ENCODE measurements at places on chromosomes 11 and 22.

DNA sequence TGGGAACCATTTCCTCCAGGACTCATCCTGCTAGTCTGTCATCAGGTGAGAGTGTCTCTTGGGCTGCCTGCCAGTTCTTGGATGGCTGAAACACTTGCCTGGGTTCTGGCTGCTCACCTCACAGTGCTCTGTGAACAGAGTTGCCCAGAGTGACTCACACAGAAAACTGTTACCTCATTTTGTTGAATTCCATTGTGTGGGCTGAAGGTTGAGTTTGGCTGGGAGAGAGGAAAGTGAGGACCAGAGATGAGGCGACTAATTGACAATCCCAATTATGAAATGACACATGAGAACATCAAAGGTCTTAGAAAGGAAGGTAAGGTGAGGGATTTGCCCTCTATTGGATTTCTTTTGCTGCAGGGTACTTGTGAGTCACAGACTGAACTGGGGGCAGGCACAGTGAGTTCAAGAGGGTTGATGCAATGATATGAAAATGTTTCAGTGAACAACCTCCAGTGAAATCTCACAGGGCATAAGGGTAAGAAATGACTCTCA lies 20.2 kb upstream of the CALCB start:
- no peak for DNase-seq

DNA sequence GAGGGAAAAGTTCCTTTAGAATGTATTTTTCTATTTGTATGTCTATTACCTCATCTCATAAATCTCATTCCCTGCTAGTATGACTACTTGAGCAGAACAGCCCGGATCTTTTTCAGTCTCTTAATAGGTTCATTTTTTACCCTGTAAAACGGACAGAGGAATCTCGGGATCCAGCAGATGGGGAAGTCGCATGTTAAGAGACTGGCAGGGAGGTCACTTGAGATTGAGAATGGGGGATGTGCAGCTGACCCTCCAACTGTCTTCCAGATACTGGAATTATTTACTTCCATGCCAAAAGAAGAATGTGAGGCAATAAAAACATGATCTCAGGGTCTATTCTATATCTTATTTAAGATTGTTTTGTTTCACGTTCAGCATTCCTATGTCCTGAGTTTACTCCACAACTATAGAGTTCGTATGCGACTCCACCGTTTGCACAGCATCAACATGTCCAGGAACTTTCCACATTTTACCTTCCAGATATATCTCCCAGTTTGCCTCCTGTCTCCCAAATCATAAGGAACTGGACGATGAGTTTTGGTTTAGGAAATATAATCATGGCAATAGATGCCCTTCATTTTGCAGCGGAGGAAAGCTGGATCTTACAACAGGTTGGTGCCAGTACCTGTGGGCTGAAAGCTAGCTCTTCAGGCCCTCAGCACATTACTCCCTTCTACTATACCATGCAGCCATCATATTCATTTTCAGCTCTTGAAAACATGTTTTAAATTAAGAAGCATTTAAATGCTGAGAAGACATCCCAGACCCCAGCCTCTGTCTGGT lies 181.5 kb downstream of the MAML2 start:
- no peak for DNase-seq

GRCh38 chr22:36445158-36445668 lies 36.2 kb downstream of the TXN2 start:
- no peak for DNase-seq

GRCh38 chr11:2809854-2810253 lies 75.7 kb downstream of the CDKN1C start:
- no peak for DNase-seq

GRCh38 chr11:33701302-33702230 lies 940 bp upstream of the C11orf91 start:
- DNase-seq: no peak

GRCh38 chr11:128933481-128934178 lies 9.0 kb downstream of the TP53AIP1 start:
- DNase-seq: no peak

GRCh38 chr22:39270280-39270679 lies 25.5 kb upstream of the PDGFB start:
- DNase-seq: no peak

- no peak for DNase-seq
Measured at GRCh38 chr11:116636341-116636929, 136.4 kb downstream of the BUD13 start.

GRCh38 chr22:23537416-23537815 lies 42.7 kb downstream of the IGLL1 start:
- DNase-seq: no peak

- peak; percentile 84 for DNase-seq
Measured at GRCh38 chr11:61129639-61130523, 27.6 kb downstream of the CD5 start.

- DNase-seq: no peak
Measured at GRCh38 chr11:111911563-111912401, at the start of gene CRYAB. TSS of gene CRYAB (minus strand) at chr11:111911770. CDS start at chr11:111911724, 46 bp downstream.

DNA sequence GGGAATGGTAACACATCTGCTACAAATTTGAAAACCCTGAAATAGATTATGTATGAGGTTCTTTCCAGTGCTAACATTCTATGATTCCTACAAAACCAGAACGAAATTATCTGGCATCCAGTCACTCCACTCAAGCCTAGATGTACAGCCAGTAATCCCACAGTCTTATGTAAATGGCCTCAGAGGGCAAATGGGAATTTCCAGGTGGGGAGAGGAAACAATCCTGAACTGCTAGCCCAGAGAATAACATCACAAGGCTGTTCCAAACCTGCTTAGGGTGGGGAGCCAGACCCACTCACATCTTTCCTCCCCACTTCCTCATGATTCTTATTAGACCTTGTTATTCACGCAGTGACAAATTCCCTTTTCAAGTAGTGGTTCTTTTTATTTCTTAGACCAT lies 3.5 kb downstream of the FIBIN start:
- no peak for DNase-seq

- no peak for DNase-seq
Measured at GRCh38 chr11:32561835-32562234, 21.8 kb upstream of the EIF3M start.

DNA sequence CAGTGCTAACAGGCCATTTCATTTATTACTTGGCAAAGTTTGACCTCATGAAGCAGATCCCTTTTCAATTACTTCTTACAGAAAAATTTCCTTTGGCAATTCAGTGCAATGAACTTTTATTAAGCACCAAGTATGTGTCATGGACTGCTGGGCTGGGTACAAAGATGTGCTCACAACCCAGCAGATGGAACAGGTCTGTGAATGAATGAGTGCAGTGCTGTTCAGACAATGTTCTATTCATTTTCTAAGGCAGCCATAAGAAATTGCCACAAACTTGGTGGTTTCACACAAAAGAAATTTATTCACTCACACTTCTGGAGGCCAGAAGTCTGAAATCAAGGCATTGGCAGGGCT lies 428.5 kb downstream of the SOX6 start:
- DNase-seq: no peak

GRCh38 chr11:9839550-9839949 lies 175.7 kb downstream of the SWAP70 start:
- no peak for DNase-seq

- DNase-seq: no peak
Measured at GRCh38 chr11:111819829-111820237, 51.5 kb downstream of the ALG9 start.

- DNase-seq: no peak
Measured at GRCh38 chr11:119659971-119660723, 68.9 kb downstream of the NECTIN1 start.

- no peak for DNase-seq
Measured at GRCh38 chr11:3170756-3171650, 5.9 kb upstream of the OSBPL5 start.

GRCh38 chr11:64357904-64358535 lies 942 bp upstream of the RPS6KA4 start:
- DNase-seq: no peak

GRCh38 chr11:69264486-69264885 lies 29.5 kb upstream of the MYEOV start:
- no peak for DNase-seq

DNA sequence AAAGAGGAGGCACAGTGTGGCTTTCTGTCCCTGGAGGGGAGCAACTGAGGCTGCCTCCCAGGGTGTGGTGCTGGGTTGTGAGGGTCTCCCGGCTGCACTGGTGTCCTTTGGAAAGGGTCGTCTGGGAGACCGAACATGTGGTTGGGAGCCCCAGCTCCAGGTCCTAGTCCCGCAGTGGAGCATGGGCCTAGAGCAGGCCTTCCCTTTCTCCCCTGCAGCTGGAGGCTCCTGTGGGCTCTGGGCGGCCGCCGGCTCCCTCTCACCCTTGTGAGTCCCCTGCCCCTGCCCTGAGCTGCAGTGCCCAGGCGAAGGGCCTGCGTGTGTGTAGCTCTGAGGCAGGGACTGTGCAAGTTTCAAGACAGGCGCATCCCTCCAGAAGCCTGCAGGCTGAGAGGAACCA lies 1492.7 kb downstream of the BRD1 start:
- DNase-seq: no peak
